ENCODE measurements at places on chromosomes 4 and X.

- no peak for DNase-seq
These were observed 34.9 kb upstream of the STK26 start for GRCh38 chrX:131988236-131988635.

- no peak for DNase-seq
These were observed 8.0 kb downstream of the IGFBP7 start for GRCh38 chr4:57102050-57102624.

DNA sequence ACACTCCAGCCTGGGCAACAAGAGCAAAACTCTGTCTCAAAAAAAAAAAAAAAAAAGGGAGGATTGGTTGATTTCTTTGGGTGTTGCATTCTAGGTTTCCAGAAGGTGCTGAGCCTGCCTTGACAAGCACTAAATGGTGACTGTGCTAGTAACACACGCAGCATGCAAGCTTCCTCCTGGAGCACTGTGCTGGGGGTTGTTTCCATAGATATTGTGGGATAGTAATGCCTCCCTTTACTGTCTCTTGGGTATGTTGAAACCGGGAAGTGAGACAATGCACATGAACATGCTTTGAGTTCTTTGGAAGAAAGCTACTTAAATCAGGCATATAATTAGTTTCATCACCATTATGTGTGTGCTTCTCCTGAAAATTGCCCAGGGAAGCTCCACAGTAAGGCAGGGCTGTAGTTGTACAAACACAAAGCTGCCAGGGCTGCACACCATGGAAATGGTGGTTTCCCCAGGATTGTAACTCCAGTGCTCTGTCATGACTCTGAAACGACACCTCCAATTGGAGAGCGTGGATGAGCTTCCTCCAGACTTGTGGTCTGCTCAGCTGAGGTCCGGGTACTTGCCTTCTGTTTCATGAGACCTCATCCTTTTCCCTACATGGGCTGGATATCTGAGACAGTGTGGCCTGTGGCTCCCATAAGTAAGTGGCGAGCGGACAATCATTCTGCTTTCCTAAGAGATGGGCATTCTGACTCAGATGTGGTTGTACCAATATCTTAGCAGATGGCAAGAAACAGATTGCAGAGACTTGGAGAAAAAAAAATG, 31.5 kb upstream of the STOX2 start:
- no peak for DNase-seq

DNA sequence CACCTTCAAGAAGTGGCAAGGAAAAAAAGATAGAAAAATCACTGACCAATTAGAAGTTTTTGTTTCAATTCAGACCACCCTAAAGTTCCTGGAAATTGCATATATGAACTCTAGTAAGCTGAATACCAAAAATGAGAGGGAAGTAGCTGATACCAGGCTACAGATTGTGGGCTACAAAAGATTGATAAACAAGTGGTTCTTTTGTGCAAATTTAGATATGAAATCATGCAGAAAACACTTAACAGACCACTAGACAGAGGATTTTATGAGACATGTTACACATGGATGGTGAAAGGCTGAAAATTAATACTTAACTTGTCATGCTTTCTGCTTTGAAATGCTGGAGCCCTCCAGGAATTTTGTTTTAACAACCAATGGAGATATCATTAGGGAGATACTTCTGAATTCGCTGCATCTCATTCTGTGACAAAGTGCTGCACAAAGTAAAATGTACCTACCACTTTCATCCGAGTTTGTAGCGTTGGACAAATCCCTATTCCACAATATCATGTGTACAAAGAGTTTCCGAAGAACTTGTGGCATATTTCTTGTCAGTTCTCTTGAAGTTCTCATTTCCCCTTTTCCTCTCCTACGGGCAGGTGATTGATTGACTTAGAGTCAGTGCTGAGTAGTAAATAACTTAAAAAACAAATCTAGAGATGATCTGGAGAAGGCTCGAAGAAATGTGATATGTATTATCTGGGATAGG, 235.0 kb downstream of the PALLD start:
- DNase-seq = no peak

- no peak for DNase-seq
These were observed 49.3 kb upstream of the EPGN start for GRCh38 chr4:74258963-74259362.

DNA sequence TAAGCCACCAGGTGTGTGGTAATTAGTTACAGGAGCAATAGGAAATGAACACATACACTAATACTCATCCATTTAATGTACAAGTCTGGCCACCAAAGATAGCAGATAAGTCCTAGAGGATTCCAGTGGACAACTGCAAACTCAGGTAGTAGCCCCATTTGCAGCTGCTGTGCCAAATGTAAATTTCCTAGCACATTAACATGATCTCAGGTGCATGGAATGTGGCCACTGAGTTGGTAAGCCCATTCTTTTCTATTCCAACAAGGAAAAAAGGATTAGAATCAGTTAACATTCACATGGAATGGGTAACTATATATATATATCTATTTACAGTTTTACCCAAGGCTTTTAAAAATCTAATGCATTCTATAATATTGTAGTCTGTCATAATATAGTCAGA, 23.3 kb upstream of the FRAS1 start:
- DNase-seq = no peak

- DNase-seq = no peak
These were observed 8.9 kb downstream of the DGKQ start for GRCh38 chr4:964346-965025.

- DNase-seq = no peak
These were observed 484.2 kb upstream of the HS3ST1 start for GRCh38 chr4:11912886-11913285.

GRCh38 chr4:59728496-59728895, 1471.6 kb upstream of the ADGRL3 start:
- no peak for DNase-seq

DNA sequence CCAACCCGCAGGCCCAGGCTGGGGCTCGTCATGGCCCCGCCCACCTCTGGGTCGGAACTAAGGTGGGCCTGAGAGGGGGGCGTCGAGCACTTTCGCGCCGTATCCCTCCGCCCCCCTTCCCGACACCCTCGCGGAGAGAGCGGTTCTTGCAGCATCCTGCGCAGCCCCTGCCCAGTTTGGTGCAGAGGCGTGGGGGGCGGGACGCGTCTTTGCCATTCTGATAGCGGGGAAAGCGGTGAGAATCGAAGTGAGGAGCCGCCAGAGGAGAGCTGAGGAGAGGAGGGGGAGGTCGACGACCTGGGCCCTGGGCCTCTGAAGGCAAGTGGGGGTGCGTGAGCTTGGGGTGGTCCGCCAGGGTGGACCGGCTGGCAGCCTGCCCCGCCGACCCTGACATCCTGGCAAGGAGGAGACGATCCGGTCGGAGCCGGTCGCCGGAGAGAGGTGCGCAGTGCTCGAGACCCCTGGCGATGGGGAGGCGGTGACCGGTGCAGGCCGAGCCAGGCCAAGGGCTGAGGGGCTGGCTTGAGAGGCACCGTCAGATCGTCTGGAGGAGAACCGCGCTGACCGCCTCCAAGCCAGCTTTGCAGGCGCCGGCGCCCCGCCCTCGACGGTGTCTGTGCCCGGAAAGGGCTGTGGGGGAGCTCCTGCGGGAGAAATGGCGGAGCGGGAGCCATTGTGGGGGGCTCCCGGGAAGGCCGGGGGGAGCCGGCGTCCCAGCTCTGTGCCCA, 25.5 kb downstream of the GPRASP3 start:
- DNase-seq = no peak

GRCh38 chr4:37802068-37802666, 24.3 kb upstream of the PGM2 start:
- DNase-seq = no peak

GRCh38 chr4:18844726-18845125, 823.2 kb upstream of the LCORL start:
- DNase-seq = no peak

GRCh38 chrX:87900320-87900908, 382.8 kb downstream of the KLHL4 start:
- DNase-seq = no peak

DNA sequence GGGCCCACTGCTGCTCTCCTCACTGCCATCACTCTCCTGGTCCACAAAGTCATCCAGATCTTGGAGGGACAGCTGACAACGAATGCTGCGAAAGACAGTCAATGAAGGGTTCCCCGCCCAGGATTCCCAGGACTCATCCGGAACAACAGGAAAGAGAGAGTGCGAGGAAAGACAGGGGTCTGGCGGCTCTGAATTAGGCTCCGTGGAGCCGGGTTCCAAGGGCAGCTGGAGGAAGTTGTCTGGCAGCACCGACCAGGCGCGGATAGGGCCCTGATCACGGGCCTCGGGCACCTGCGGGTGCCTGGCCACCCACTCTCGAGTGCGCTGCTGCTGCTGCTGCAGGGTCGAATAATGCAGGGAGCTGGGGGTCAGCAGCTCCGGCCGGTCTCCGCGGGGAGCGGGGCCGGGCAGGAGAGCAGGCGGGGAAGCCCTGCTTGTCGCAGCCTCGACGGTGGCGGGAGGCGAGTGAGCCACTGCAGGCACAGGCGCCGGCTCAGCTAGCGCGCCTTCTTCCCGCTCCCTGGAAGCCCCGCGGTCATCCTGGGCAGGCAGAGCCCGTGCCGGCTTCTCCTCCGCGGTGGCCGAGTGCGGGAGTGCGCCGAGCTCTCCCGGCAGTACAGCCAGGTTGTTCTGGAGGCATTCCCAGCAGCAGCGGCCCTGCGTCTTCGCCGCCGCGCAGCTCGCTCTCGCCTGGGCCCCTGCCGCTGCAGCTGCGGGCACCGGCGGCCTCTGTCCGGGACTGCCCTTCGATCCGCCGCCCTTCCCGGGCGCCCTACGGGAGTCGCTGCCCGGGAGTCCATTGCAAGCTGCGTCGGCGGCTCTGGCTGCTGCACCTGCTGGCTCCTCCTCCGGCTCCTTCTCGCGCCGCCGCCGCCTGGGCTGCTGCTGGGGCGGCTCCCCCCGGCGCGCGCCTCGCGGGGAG, 1.1 kb downstream of the SOWAHB start:
- DNase-seq = peak; percentile 31

- no peak for DNase-seq
These were observed 677.3 kb downstream of the FSTL5 start for GRCh38 chr4:161486461-161486860.

GRCh38 chrX:41516456-41516855, 69.3 kb downstream of the NYX start:
- DNase-seq = no peak

DNA sequence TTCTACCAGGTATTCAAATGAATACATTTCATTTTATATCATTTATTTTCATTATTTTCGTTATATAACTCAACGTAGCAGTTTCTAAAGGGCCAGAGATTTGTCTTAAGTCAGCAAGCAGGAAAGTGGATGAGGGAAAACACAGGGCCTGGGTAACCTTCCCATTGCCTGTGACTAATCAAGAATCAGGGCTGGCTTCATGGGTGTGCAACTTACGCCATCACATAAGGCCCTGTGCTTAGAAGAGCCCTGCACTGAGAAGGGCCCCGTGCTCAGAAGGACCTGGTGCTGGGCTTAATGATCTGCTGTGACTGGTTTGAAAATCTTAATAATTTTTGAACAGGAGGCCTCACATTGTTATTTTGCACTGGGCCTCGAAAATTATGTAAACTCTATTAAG, 65.4 kb upstream of the FAM9C start:
- no peak for DNase-seq

DNA sequence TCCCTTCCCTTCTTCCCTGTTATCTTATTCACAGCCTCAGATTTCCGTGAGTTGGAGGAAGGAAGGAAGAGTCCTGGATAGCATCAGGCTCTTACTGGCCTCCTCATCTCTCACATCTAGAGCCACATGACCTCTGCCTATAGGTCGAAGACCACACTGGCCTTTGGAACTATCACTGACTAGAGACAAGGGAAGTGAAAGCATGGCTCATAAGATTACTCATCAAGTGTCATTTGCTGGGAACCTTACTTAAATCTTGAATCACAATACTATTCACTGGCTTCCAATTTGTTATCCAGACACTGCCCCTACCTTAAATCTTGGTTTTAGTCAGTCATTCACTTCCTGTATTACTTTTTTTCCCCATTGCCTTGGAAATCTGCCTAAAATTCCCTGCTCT, 61.6 kb upstream of the MTMR8 start:
- DNase-seq = no peak

GRCh38 chrX:119147486-119147885, 19.9 kb upstream of the KIAA1210 start:
- DNase-seq = no peak

- DNase-seq = no peak
These were observed 533.0 kb downstream of the BCOR start for GRCh38 chrX:39564751-39565150.

DNA sequence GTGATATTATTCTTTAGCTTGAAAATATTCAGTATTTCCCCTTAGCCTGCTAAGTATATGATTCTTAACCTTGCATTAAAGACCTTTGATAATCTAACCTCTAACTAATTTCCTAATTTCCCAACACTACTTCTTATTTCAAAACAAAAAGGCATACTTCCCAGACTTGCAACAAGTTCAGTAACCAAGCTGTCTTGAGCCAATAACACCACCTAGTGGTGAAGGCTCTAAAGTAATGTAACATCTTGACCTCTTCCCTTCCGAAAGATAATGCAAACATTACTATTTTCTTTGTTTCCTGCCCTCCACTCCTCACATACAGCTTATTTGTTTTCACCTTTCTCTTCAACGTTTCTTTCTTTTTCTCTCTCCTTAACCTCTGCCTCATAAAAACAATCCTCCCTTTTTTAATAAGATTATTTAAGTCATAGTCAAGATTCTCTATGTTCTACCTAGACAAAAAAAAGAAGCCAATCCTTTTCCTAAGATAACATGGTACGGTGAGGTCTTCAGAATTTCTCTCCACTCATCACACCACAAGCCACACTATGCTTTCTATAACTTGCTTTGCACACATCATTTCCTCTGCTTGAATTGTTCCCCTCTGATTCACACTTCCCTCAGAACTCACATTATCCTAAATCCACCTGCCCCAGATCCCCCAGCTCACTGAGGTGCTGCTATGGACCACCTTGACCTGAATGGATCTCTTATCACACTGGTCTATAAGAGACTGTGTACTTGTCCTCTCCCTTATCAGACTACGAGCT, 3.5 kb downstream of the FAT1 start:
- no peak for DNase-seq

DNA sequence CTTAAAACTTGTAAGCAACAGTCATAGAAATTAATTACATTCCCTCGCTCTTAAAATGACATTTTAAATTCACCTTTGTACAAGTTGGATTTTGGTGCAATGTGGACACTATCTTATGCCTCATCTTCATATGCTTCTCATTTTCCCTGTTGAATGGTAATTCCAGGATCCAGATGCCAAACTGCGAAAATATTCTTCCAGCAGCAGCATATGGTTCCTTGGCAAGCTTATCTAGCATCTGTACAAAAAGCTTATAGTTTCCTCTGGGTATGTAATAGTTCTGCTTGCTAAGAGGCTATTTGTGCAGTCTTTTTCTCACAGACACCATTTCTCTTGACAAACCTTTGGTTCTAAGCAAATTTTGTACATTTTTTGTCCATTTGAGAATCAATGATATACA, 2079.7 kb upstream of the AGA start:
- no peak for DNase-seq

DNA sequence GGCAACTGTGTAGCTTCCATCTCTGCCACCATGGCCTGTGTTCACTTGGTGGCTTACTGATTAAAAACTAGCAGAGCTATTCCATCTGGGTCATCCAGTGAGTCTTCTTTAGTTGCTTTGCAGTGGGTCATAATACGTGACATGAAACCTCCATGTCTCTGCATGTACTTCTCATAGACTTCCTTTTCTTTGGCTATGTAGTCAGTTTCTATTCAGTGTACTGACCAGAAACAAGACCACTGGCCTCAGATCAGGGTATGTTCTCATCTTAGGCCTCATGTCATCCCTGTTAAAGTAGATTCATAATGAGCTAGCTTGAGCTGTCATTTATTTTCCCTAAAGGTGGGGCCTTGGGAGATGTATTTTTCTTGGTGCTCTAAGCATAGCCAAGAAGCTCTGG, 195.2 kb downstream of the CCNG2 start:
- no peak for DNase-seq

GRCh38 chrX:72110051-72110875, 21.5 kb downstream of the RTL5 start:
- no peak for DNase-seq
